ENCODE measurements at places on chromosomes 12 and 14. TPM values are rescaled to one million over a fixed set of nuclear protein-coding genes. Genes with fewer than 3 reads are reported as not detected.

- DNase-seq, result no peak
These were observed 958 bp downstream of the SPATS2 start for GRCh38 chr12:49368240-49368600.

DNA sequence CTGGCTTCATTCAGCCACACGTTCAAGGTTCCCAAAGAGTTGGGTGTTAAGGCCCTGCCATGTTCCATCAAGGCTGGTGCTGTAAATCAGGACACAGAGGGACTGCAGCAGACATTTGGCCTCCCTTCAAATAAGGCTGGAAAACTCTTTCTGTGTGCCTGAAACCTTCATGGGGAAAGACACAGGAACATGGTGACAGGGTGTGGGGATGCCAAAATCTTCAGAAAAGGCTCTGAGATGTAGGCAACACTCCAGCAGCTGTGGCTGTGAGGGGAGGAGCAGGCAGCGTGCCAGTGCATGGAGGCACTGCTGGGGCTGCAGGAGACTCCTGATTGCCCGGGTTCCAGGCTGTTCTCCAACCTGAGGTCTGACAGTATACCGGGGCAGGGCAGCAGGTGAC is 15.0 kb downstream of the POMT2 start:
- DNase-seq, result no peak

Gene ZDHHC22
- total RNA-seq, result not detected

GRCh38 chr12:49043856-49044258 is 16.7 kb downstream of the KMT2D start:
- no peak for DNase-seq

GRCh38 chr14:98957211-98958047 is 314.6 kb downstream of the BCL11B start:
- no peak for DNase-seq

Gene FOXG1
- not detected for total RNA-seq

DNA sequence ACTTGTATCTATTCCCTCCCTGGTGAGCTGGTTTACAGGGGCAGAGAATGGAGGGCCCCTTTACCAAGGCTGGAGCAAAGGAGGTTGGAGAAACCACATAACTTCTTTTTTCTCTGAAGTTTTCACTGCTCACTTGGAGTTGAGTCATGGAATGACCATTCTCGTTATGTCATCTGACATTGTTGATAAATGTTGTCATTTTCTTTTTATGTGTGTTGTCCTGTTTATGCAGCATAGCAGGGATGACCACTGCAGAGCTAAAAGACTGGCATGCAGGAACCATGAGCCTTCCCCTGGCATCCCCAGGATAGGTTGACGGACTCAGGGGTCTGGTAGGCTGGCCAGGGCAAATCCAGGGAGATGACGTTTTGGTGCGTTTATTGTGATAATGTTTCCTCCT is 256.8 kb upstream of the DDHD1 start:
- DNase-seq, result no peak

GRCh38 chr14:56528927-56529326 is 50.7 kb upstream of the TMEM260 start:
- no peak for DNase-seq

Gene KRT85
- total RNA-seq, result not detected

All from kidney epithelial cell (primary cell).